ENCODE measurements at places on chromosomes 4 and X.

- no peak for DNase-seq
Observed at GRCh38 chr4:78845472-78845871, 69.3 kb downstream of the BMP2K start.

- DNase-seq = no peak
Observed at GRCh38 chrX:3154386-3154975, 113.2 kb downstream of the ARSF start.

DNA sequence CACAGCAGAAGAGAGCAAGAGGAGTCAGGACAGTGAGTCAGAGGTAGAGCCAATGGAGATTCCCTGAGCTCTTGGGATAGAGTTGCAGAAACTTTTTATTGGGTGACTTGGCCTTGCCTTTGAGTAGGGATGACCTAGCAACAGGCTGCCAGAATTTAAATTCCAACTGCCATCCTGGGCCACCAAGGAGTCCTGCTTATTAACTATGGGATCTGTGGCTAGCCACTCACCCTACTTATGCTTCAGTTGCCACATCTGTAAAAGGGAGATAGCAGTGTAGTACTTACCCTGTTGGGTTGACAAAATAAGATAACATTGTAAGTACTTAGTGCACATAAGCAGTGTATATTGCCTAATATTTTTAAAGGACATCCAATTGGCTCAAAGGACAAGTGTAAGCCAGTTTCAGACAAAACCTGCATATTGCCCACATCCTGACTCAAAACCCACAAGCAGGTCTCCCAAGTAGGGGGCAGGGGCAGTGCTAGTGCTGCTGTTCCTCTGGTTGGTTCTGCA is 43.5 kb upstream of the TMEM164 start:
- no peak for DNase-seq

DNA sequence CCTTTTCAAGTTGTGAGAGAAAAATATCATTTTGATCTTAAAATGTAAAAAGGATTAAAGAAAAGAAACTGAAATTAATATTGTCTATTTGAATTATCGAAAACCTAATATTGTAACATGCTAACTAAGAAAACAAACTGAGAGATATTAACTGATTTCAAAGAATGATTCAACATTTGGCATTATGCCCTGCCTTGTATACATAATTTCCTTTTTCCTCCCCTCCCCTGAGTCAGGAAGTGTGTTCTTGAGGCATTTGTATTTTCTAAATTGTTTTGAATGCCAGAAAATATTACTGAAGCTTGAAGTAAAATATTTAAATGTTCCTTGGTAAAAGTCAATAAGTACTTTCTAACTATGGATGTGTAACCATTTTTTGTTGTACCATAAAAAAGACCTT is 49.4 kb downstream of the RPS6KA3 start:
- DNase-seq = no peak

DNA sequence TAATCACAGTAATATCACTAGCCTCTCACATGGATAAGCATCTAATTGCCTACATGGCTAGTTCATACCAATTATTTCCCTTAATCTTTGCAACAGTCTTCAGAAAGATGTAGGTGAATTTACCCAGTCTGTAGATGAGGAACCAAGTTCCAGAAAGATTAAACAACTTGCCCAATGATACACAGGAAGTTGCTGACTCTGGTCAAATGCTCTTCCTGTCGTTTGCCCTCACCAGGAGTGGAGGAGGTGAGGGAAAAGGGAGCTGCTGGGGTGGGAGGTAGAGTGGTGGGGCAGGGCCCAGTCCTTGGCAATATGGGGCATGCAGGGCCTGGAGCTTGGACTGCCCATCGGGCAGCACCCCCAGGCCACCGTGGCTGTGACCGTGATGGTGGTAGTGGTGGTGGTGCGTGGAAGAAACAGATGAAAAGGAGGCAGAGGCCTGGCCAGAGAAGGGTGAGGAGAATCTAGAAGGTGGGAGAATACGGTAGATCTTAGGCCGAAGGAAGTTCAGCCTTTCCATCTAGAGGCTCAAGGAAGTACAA is 2.3 kb upstream of the KDM5C start:
- no peak for DNase-seq

DNA sequence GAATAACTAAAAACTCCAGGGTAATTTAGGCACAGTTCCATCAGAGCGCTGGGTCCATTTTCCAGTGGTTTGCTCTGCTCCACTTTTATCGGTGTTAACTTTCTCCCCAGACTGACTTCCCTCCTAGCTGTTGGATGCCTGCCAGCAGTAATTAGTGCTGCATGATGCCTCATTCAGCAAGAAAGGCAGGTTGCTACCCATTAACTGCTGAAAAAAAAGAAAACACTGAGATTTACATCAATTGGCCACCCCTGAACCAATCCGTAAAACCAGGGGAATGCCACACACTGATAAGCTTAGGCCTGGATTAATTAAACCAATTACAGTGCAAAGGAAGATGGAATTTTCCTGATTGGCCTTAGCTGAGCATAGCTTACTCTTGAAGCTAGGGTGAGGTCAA is 182.4 kb upstream of the CXXC4 start:
- no peak for DNase-seq

DNA sequence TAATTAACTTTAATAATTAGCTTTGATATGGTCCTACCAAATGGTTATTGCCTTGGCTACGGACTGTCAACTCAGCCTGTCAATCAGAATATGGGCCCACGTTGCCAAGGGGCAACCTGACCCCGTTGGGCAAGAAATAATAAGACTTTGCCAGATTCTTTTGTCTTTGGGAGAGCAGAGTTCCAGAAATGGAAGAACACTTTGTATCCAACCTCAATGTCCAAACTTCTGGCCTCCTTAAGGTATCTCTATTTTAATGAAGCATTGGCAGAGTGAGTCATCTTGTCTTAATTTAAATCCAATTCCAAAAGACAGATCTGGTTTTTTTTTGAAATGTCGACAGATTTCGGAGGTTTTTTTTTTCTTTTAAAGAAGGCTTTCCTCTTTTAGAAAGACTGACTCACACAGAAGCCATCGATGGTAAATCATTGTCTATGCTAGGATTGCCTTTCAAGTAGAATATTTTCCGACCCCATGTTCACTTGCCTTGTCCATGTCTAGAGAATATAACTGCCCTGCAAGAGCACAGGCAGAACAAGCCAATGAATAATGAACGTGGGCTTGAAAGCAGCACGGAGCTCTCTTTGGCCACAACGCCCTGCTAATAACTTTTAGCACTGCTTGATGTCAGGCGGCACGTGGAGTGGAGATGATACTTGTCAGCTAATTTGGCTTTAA is 190.3 kb upstream of the GATB start:
- no peak for DNase-seq

- DNase-seq = no peak
Observed at GRCh38 chrX:110182865-110183264, 135.0 kb downstream of the AMMECR1 start.

GRCh38 chr4:16438986-16439385 is 212.7 kb upstream of the TAPT1 start:
- peak; percentile 60 for DNase-seq

GRCh38 chr4:78065508-78066192 is 8.5 kb downstream of the FRAS1 start:
- DNase-seq = no peak

- no peak for DNase-seq
Observed at GRCh38 chr4:92253986-92254671, 49.6 kb upstream of the GRID2 start.

DNA sequence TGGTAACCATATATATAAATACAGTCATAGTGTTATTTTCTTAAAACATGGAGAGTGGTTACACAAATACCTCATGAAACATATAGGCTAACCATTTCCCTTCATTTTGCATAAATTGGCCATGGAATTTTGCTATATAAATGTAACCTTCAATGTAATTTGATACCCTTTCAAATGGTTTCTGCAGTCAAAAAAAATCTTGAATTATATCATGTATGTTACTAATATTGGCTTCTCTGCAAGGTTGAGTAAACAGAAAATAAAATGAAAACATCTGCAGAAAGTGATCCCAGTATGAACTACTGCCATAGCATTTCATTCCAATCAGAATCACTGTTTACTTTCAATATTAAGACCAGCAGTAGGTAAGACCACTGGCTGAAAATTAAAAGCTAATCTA is 1165.9 kb upstream of the TENM3 start:
- DNase-seq = no peak

GRCh38 chr4:6107114-6107791 is 89.0 kb upstream of the C4orf50 start:
- peak; percentile 63 for DNase-seq

DNA sequence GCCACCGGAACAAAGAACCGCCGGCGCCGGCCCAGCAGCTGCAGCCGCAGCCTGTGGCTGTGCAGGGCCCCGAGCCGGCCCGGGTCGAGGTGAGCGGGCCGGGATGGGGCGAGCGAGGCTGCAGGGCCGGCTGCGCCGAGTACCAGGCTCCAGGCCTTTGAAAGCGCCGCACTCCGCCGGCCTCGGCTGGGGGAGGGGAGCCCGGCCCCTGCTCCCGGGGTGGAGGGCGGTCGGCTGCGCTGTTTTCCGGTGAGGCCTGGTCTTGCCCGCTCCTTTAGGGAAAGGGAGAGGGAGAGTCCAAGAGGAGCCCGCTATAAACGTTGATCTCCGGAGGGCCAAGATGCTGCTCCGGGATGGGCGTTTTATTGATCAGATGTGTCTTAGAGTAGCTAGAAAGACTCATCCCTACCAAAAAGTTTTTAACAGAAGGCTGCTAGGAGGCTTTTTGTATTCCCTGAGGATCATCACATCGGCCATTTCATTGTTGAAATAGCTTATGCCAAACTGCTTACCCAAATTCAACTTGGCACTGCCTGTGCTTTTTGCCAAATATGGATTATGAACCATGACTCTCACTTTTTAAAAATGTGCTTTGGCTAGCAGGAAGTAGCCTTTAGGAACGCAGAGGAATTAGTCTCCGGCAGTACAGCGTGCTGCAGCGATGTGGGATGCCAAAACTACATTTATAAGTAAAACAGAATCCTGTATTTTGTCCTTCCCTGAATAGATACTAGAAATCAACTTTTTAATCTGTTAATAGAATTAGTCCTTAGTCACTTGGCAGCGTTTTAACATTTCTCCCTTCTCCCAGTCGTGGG is 760 bp downstream of the TMEM165 start:
- peak; percentile 92 for DNase-seq

GRCh38 chrX:109728173-109728535 is 4.9 kb downstream of the ACSL4 start:
- DNase-seq = no peak

DNA sequence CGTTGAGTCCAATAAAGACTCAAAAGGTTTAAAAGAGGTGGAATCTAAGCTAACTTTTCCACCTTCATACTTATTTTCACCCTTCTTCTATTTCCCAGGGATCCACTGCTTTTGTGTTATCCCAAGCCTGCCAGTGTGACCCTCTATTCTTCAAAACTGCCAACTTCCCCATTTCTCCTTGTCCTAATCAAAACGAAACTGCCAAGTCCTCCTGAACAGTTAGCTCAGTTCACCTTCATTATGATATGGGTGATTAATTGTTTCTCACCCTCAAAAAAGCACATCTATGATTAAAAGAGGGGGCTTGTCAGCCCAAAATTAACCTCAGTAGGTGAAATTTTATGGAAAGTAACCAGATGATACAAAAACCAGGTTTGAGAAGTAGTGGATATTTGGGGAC is 108.4 kb downstream of the GUCY2F start:
- no peak for DNase-seq

DNA sequence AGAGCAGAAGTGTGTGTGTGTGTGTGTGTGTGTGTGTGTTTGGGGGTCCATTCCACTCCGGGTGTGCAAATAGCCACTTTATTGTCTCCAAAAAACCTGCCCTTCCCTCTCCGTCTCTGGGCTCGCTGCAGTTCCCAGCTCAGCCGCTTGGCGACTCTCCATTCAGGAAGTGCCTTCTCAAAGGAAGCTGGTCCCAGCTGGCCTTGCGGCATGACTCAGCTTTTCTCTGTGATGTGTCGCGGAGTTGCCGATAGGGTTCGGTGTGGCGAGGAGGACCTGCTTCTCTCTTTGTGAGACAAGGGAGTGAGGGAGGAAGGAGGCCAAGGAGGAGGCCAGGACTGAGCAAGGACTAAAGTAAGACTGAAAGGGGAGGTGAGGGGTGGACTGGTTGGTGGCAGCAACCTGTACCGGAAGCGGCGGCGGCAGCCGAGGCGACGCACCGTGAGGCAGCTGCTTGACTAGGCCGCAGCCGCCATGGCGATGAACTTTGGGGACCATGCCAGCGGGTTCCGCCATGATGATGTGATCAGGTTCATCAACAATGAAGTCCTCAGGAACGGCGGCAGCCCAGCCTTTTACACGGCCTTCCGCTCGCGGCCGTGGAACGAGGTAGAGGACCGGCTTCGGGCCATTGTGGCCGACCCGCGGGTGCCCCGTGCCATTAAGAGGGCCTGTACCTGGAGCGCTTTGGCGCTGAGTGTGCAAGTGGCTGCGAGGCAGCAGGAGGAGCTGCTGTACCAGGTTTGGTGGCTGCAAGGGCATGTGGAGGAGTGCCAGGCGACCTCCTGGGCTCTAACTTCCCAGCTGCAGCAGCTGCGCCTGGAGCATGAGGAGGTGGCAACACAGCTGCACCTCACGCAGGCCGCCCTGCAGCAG is at the start of gene TEX13C:
Gene TEX13C (plus strand): TSS at position 226 of the 876 bp plus-strand sequence. CDS start 249 bp downstream, at position 475.
- DNase-seq = no peak

GRCh38 chr4:81919223-81919622 is 447.5 kb upstream of the RASGEF1B start:
- peak; percentile 6 for DNase-seq

DNA sequence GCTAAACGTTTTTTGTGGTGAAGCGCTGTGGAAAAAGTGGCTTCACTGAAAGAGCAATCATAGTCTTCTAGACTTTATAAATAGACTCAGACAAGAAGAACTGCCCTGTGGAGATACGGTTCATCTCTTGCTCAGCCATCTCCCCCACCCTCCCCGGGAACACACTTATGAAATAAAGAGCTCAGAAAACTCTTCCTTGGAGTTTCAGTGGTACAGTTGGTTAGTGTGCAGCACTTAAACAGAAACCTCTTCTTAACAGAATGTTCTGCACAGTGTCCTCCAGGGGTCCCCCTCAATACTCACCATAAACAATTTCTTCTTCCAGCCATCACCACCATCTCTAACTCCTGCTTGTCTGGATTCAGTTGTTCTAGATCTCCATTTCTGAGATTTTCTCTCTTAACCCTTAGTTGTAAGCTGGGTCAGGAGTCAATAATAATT is 313.0 kb downstream of the ARHGAP10 start:
- peak; percentile 74 for DNase-seq

- no peak for DNase-seq
Observed at GRCh38 chrX:42107495-42108488, 184.4 kb upstream of the CASK start.

DNA sequence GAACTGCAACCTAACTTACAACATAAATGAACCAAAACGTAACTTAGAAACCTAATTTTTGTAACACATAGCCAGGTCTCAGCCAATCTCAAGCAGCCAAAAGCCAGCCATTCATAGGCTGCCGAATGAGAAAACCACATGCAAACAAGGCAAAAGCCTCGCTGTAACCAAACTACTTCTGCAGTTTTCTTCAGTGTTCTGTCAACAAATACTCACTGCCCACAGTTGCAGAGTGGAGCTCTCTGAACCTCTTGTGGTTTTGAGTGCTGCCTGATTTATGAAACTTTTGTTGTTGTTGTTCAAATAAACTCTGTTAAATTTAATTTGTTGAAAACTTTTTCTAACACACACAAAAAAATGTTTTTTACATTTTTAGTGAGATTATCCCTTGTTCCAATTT is 251.2 kb downstream of the PAPSS1 start:
- DNase-seq = no peak

GRCh38 chr4:17068392-17068791 is 169.9 kb upstream of the LDB2 start:
- DNase-seq = no peak

GRCh38 chrX:115571712-115572111 is 10.7 kb downstream of the PLS3 start:
- DNase-seq = no peak
